ENCODE measurements at places on chromosomes 7 and 10.

DNA sequence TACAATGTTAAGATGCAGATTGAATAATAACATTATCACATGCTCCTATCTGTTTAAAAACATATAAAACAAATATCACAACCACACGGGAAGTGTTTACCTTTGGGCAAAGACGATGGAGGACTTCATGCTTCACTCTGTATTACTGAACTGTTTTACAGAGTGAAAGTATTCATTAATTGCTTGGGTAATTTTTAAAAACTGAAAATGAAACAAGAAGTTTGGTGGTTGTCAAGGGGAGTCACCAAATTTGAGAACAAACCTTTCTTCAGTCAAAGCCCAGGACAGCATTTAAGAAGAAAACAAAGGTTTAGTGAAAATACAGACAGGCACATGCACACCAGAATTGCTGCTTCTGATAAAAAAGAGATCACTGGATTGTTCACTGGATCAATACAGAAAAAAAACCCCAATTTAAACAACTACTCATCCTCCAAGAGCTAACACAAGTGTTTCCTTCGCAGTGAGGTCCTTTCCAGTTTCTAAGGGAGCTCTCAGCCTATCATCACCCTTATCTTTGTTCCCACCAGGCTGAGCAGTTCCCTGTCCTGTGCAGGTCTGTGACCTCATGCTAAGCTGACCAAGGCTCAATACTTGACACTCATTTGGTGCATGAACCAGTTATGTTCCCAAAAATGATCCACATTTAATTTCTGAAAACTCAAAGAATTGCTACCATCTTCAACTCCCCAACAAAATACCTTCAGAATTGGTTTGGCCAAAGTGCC lies 8.8 kb downstream of the PARP12 start:
- DNase-seq = no peak

DNA sequence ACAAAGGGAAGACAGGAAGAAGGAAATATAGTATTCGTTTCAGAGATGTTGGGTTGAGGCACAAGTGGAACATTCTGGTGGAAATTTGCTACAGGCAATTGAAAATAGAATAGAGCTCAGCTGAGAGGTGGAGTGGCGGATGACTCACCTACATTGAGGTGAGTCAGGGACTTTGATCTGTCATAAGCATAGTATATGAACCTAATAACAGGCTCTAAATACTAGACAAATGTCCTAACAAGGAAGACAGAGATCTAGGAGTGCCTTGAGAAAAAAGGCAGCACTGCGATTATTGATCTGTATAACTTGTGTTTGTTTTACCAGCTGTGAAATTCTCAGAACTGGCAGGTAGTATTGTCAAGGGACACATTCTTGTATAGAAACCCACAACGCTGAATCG lies 907 bp upstream of the IFRD1 start:
- DNase-seq = no peak

DNA sequence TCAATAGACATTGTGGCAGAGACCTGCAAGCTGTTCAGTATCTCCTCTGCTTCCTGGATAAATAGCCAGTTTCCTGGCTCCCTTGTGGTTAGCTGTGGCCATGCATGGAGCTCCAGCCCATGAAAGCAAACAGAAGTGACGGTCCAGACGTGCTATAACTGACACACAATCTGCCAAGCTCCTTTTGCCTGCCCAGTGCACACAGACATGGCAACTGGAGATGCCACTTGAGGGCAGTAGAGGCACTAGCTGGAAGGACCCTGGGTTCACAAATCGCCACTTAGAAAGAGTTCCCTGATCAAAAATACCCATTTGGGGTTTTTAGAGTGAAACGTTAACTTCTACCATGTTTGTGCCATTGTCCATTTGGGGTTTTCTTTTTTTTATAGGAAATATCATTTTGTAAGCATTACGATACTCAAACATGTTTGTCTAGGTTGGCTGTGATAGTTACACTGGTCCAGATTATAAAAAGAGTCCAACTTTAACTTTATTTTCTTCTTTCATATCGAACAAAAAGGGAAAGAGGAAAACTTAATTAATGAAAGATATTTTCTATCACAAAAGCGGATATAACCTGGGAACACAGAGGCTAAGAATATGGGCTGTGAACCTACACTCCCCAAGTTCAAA lies 31.3 kb downstream of the KIN start:
- peak; percentile 17 for DNase-seq

- DNase-seq = no peak
Observed at GRCh38 chr7:1992554-1992953, 240.2 kb downstream of the MAD1L1 start.

- DNase-seq = no peak
Observed at GRCh38 chr10:5404208-5405041, at the start of gene TUBAL3. Gene TUBAL3 (minus strand): TSS chr10:5404828. CDS start chr10:5404792, 36 bp downstream.

DNA sequence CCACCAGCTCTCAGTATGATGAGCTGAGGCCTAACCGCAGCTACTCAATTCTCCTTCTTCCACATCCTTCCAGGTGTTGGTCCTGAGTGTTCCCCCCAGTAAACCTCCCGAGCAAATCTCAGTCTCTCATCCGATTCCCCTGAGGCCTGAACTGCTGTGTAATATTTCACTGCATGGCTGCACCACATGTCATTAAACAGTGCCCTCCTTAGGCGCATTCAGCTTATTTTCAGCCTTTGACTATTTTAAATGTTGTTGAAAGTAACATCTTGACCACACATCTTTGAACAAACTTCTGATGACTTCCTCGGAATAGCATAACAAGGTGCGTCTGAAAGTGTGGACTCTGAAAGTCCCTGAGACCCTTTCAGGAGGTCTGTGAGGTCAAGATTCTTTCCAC lies 62.8 kb upstream of the NPS start:
- no peak for DNase-seq

GRCh38 chr10:11625019-11625735 lies 13.7 kb upstream of the USP6NL start:
- no peak for DNase-seq

- no peak for DNase-seq
Observed at GRCh38 chr7:100723732-100724275, 3.5 kb downstream of the EPO start.

- no peak for DNase-seq
Observed at GRCh38 chr10:6701289-6701688, 121.2 kb upstream of the PRKCQ start.

DNA sequence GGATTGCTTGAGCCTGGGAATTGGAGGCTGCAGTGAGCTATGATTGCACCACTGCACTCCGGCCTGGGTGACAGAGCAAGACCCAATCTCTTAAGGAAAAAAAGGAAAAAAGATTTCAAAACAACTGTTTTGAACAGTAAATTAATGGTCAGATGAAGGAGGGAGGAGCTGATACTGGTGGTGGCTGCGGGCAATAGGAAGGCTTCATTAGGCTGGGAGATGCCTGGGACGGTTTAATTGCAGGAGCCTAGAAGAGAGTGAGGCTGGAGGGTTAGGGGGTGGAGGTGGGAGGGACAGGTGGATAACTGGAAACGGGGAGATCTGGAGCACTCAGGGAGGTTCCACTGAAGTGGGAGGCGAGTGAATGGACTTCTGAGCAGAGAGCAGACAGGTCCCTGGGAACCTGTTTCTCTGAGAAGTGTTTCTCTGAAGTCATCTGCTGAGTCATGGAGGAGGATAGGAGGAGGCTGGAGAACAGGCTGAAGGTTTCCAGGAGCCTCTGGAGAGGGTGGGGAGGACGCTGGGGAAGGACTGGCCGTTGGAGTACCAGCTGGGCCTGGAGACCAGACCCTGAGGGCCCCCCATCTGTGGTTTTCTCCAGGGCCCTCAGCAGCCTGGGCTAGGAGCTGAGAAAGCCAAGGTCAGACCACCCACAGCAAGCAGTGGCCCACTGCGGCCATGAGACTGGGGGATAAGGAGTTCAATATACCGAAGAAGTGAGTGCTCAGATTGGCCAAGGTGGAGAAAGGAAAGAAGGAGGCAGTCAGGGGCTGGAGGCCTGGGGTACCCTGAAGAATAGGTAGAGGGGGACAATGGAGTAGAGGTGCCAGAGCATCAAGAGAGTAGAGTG lies 14.4 kb upstream of the YWHAG start:
- DNase-seq = peak; percentile 85

- no peak for DNase-seq
Observed at GRCh38 chr7:12581897-12582296, 11.4 kb downstream of the SCIN start.

GRCh38 chr7:80677629-80678028 lies 39.2 kb downstream of the CD36 start:
- DNase-seq = no peak

- no peak for DNase-seq
Observed at GRCh38 chr10:102234888-102235597, 6.3 kb downstream of the PITX3 start.

DNA sequence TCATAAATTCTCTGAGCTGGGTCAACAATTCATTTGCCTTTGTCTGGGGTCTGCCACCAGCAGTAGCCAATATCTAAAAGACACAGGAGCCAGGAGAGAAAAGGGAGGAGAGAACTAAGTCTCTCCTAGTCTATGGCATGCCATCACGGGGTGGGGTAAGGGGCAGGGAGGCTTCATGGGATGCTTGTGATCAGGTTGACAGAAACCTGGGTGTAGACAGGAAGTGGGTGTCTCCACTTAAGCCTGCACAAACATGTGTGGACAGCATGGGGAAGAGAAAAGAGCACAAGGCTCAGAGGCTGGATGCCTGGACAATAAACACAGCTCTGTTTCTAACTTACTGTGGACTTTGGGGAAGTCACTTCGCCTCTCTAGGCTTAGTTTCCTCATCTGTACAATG lies 11.5 kb upstream of the C10orf53 start:
- no peak for DNase-seq

DNA sequence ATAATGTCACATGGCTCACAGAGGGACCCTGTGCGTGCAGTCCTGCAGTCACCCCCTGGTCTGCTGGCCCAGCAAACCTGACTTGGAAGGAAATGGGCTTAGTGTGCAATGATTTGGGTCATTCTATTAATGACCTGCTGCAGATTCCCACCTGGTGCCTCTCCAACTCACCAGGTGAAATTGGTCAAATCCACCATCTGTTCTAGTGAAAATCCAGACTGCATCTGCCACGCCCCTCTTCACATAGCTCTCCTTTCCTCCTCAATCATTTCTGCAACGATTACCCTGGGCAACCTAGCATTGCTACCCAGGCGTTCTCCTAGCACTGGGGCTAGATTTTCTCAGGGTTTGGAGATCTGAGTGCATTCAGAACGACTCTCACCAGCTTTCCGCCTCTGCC lies 29.4 kb downstream of the SRRM3 start:
- no peak for DNase-seq

DNA sequence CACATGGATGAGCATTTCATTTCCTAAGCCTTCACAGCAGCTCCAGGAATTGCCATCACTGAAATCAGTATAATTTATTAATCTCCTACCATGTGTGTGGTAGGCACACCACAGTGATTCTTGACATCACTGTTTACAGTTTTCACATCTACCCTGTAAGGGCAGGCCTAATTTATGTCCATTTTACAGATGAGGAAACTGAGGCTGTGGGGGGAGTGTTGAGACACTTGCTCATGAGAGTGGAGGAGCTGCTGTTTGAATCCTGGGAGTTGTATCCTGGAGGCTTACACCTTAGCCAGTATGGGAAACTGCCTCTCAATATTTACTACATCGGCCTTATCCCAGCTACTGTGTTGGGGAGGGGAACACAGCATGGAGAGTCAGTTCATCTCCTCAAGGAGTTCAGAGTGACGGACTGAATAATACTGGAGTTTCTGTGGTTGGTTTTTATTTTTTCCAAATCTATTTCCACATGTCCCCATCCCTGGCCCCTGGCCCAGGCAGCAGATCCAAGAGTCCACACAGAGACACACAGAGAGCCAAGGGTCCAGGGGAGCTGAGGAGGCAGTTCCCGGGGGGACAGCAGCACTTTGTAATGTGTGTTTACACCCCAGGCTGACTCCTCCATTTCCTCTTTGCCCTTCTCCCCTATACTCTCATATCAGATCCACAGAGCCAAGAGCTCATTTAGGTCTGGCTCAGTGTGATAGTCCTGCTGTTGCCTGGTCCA lies 13.2 kb downstream of the UBTD1 start:
- no peak for DNase-seq

GRCh38 chr10:51707392-51707791 lies 8.0 kb upstream of the CSTF2T start:
- no peak for DNase-seq

Data from NCI-H460 (cell line).